ENCODE measurements at places on chromosomes 1 and 21.

GRCh38 chr1:116777831-116778830, 23.9 kb downstream of the CD2 start:
- no peak for DNase-seq

DNA sequence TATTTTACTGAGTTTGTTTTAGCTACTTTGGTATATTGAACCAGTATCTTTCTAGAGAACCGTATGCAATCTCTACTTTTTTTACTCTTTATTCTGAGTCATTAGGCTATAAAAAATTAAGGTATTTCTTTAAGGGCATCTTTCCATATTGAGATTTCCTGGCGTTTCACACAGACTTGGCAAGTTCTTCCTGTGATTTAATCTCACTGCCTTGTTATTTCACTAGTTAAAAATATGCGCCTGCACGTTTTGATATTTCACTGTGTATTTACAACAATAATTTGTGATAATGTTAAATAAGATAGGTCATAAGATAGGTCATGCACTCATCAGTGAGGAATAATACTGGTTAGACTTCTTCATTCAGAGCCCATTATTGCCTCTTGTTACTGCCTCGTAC, 16.2 kb upstream of the CR1L start:
- DNase-seq, result no peak

DNA sequence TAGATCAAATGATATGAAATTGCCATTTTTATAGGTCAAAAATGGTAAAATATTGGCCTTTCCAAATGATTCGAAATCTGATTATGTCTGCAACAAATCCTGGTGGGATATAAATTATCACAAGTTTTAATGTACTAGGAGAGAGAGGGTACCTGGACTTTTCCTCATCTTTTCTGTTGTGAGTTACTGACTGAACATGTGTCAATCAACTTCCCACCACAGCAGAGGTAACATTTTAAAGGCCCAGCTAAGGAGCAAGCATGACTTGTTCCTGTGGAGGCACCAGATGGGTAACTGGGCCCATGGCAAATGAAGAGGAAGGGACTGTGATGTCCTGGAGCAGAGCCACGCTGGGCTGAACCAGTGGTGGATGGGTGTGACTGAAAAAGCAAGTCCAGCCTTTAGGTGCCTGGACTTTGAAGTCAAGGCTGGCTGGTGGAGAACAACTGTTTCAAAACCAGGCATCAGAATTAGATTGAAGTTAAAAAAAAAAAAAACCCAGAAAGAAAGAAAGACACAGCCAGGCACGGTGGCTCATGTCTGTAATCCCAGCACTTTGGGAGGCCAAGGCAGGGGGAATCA, 6.6 kb downstream of the MR1 start:
- no peak for DNase-seq

DNA sequence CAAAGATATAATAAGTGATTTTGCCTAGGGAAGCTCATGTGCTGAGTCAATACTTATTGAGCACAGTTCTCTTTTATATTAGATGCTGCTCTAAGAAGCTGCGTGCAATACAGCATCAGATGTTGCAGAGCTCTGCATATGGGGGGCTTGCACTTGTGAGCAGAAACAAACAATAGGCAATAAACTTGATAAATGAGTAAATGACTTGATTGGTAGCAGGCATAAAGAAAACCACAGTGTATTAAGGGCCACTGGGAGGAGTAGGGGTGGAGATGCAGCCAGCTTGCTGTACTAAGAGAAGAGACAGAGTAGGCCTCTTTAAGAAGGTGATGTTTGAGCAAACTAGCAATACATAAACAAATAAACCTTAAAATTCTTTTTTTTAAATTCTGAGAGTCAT, 598.5 kb upstream of the ADAMTS5 start:
- DNase-seq, result no peak

DNA sequence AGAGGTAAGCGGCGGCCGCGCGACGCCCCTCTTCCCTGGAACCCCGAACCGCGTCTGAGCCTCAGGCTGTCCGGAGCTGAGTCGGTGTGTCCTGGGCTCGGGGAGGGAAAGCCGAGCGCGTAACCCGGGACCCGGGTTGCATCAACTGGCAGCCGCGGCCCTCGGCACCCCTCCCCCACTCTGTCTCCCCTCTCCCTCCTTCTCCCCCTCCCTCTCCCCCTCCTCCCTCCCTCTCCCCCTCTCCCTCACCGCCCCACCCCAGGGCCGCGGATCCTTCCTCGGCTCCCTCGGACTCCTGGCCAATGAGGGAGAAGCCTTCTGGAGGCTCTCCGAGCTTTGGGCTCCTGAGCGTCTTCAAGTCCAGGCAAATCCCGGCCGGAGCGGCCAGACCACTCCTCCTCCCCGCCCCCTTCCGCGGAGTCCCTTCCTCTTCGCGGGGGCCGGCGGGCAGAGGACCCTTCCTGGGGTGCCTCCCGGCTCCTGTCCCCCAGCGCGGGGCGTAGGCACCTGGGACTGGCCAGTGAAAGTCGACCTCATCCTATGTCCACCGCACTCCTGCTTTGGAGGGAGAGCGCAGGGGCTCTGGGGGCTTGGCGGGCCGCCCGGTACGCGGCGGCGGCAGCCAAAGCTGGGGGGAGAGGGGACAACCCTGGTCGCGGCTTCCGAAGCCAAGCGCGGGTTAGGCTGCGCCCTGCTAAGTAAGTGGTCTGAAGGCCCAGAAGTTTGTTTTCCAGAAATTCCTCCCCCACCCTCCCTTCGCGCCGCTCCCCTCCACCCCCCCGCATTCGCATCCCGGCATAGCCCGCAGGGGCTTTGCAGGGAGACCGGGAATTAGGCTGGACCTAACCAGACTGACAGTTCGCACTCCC, 850 bp downstream of the SESN2 start:
- DNase-seq, result no peak

DNA sequence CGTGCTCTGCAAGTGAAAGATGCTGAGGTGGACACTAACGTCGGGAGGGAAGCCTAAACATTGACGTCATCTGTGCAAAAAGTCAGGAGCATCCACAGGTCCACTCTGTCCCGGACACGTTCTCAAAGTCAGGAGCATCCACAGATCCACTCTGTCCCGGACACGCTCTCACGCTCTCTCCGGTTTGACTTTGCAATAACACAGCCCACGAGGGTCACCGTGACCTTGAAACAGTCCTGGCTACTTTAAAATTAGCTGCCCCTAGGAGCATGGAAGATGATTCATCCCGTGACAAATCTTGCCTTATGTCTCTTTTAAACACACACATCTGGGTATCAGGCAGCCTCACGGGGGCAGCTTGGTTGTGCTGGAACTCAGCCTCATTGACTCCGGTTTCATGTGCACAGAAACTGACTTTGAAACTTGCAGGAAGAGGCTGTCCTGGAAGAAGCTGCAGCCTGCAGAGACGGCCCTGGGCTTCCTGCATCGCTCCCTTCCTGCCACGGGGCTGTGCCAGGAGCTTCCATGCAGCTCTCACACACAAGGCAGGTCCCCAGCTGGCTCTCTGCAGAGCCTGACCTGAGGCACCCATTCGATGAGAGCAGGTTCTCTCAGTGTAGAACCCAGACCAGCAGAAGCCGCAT, 18.1 kb upstream of the COL18A1 start:
- DNase-seq, result no peak
